Heart left ventricle (tissue), 16 donors: ENCODE measurements at places on chromosomes 5 and 9. TPM values are rescaled to one million over a fixed set of nuclear protein-coding genes. Genes with fewer than 3 reads are reported as not detected.

GFPT2 gene
- 9.9 TPM for polyA plus RNA-seq

PCDHA1 gene
- polyA plus RNA-seq: not detected

DNA sequence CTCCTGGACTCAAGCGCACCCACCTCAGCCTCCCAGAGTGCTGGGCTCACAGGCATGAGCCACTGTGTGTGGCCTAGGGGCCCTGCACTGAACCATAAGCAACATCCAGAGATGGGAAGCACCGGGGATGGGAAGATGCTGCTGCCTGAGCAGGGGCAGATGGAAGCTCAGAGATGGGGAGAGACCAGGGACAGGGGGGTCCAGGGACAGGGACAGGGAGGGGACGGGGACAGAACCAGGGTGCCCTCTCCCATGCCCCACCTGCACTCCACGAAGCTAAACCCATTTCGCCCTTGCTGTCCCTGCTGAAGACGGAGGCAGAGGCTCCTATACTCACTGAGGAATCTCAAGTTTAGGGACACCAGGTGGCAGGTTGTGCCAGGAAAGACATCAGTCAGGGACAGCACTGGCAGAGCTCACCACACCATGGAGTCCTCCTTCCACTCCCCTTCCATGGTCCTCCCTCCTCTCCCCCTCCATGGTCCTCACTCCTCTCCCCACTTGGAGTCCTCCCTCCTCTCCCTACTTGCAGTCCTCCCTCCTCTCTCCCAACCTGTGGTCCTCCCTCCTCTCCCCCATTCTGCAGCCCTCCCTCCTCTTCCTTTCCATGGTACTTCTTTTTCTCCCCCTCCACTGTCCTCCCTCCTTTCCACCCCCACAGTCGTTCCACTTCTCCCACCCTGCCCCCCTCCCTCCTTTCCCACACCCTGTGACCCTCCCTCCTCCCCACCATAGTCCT lies 45.5 kb upstream of the LRRC14B start:
- no peaks in the 10 kb centered on the region for H3K36me3 ChIP-seq
- no peak overlapping the region for H3K27ac ChIP-seq
- DNase-seq: no peak

DNA sequence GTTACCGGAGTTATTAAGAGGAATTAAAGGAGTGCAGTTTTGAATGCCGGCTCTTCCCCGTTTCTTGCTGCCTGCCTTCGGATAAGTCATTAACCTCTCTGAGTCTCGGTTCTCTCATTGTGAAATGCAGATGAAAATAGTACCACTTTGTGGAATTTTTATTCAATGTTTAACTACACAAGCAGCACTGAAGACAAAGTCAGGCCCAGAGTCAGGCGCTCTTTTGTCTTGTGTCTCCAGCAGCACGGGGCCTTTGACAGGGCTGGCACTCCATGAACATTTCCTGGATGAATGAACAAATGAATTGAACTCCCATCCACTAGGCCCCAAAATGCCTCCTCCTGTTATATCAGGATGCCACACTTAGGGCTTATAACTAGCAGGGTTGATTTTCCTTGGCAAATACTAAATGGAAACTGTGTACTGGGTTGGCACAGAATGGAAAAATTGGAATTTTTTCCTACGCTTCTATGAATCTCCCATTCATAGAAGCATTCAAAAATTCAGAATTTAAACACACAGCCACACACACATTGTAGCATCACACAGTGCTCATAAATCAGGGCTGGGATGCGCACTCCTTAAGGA lies 332.8 kb downstream of the MLLT3 start:
- no peak overlapping the region for H3K4me3 ChIP-seq
- no peak overlapping the region for H3K27ac ChIP-seq
- no peaks in the 10 kb centered on the region for H3K27me3 ChIP-seq
- no peaks in the 10 kb centered on the region for H3K36me3 ChIP-seq
- peaks cover 3% of the 10 kb centered on the region for H3K4me1 ChIP-seq

DNA sequence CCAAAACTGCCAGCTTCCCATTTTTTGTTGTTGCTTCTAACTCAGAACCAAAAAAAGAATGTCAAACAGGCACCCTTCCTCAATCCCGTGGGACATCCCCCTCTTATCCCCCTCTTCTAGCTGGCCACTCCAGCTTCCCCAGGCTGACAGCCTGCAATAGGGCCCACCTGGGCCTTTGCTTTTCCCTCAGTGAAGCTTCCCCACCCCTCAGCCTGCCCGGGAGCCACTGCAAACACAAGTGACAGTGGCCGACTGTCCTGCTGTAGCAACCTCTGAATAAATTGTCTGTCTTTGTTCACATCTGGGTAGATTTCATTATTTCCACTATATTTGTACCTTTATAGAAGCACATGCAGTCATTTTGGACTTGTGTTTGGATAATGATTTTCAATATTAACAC lies 245.3 kb downstream of the GADD45G start:
- no peaks in the 10 kb centered on the region for H3K36me3 ChIP-seq
- no peaks in the 10 kb centered on the region for H3K27me3 ChIP-seq
- no peak overlapping the region for H3K4me3 ChIP-seq
- no peaks in the 10 kb centered on the region for H3K4me1 ChIP-seq
- no peak overlapping the region for H3K27ac ChIP-seq

DNA sequence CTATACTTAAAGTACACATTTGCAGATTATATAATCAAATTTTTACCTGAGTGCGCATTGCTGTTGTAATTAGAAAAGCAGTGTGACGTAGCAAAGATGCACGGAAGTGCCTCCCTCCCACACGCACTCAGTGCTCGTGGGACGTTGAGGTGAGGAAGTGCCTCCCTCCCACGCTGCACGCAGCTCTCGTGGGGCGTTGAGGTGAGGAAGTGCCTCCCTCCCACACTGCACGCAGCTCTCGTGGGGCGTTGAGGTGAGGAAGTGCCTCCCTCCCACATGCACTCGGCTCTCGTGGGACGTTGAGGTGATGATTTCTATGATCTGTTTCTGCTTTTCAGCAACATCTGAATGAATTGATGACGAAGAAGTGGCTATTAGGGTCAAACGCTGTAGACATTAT lies 21.0 kb downstream of the EXOC3 start:
- DNase-seq: peak; percentile 49
- peaks cover 68% of the 10 kb centered on the region for H3K36me3 ChIP-seq
- H3K27ac ChIP-seq: no peak overlapping the region
- no peaks in the 10 kb centered on the region for H3K4me1 ChIP-seq
- no peaks in the 10 kb centered on the region for H3K27me3 ChIP-seq
- H3K4me3 ChIP-seq: no peak overlapping the region

DNA sequence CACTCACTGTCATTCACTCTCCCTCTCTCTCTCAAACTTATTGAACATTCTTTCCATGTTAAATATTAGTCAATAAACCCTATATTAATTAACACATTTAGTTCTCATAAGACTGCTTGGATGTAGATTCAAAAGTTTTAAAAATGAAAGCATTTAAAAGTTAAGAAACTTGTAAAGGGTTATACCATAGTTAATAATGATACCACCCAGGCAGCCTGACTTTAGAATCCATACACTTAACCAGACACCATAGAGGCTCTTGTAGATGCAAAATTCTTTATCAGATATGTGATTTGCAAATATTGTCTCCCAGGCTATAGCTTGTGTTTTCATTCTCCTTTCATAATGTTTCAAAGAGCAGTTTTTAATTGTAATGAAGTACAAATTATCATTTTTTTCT lies 335.8 kb upstream of the ACTBL2 start:
- H3K4me1 ChIP-seq: peaks cover 15% of the 10 kb centered on the region
- H3K4me3 ChIP-seq: no peak overlapping the region
- no peaks in the 10 kb centered on the region for H3K36me3 ChIP-seq

PCDHGB2 gene
- polyA plus RNA-seq: 2.1 TPM

DNA sequence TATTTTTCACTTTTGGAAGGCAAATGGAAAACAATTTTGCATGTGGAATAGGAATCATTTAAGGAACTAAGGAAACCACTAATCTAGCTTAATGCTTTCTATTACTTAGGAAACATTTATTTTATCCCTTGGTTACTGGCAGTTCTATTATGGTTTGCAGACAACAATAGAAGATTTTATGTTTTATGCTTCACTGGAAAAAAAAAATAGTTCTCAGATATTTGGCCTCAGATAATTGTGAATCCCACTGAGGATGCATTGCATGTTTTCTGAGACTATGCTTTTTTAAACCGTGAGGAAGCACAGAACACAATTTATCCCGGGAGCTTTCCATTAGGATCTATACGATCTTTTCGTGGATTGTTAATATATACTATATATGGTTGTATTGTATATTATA lies 356.9 kb downstream of the CSNK1G3 start:
- H3K4me1 ChIP-seq: peaks cover 16% of the 10 kb centered on the region
- H3K4me3 ChIP-seq: no peak overlapping the region
- no peak for DNase-seq

DNA sequence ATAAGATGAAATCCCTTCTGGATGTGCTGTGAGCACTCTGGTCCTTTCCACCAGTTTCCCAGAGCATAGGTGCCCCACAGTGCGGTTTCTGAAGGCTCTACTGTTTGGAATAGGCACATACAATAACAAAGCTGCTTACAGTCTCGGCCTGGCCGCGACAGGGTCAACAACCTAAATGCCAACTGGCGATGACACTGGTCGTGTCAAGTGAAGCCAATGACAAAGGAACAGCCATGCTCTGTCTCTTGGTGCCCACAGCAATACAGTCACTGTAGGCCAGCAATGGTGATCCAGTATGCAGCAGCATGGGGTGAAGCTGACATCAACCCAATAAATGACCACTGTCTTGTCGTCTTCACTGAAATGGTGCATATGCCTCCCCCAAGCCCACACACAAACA lies 47.8 kb upstream of the EQTN start:
- no peaks in the 10 kb centered on the region for H3K27me3 ChIP-seq
- no peak overlapping the region for H3K4me3 ChIP-seq
- H3K27ac ChIP-seq: no peak overlapping the region
- no peak for DNase-seq
- H3K36me3 ChIP-seq: no peaks in the 10 kb centered on the region

- no peak overlapping the region for H3K27ac ChIP-seq
- H3K4me1 ChIP-seq: peaks cover 21% of the 10 kb centered on the region
- no peak overlapping the region for H3K4me3 ChIP-seq
Observed at GRCh38 chr9:14373706-14374105, 59.8 kb upstream of the NFIB start.

SOHLH1 gene
- polyA plus RNA-seq: not detected

DNA sequence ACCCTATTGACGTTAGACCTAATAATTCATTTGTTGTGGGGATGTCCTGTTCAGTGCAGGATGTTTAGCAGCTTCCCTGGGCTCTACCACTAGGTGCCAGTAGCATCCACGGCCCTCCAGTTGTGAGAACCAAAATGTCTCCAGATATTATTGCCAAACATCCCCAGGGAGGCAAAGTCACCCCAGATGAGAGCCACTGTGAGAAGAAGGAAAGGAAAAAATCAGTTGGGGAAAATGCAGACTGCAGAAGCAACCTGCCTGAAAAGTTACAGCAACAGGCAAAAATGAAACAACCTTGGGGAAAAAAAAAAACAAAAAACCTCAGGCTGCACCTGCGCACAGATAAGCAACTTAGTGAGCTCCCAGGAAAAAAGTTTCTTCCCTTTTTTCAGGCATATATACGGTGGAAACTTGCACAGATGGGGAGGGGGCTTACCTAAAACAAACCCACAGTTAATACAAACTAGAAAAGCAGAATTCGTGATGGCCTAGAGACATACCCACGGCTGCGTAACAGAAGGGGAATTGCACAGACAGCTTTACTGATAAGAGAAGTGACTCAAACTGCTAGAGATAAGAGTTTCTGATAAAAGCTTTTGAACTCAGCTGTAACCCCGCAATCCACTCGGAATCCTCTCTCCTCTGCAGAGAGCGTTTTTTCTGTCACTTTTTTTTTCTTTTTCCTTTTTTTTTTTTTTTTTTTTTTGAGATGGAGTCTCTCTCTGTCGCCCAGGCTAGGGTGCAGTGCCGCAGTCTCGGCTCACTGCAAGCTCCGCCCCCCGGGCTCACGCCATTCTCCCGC lies 29.8 kb upstream of the FBP1 start:
- H3K4me1 ChIP-seq: no peaks in the 10 kb centered on the region
- DNase-seq: peak; percentile 61
- no peaks in the 10 kb centered on the region for H3K27me3 ChIP-seq
- no peak overlapping the region for H3K4me3 ChIP-seq
- H3K36me3 ChIP-seq: no peaks in the 10 kb centered on the region

FAM151B gene
- 1.1 TPM for polyA plus RNA-seq

SPAAR gene
- 11.3 TPM for polyA plus RNA-seq

FBXO4 gene
- 2.5 TPM for polyA plus RNA-seq
